ENCODE measurements at places on chromosomes 4 and X.

GRCh38 chr4:89879215-89879614 lies 15.4 kb upstream of the MMRN1 start:
- no peak for DNase-seq

DNA sequence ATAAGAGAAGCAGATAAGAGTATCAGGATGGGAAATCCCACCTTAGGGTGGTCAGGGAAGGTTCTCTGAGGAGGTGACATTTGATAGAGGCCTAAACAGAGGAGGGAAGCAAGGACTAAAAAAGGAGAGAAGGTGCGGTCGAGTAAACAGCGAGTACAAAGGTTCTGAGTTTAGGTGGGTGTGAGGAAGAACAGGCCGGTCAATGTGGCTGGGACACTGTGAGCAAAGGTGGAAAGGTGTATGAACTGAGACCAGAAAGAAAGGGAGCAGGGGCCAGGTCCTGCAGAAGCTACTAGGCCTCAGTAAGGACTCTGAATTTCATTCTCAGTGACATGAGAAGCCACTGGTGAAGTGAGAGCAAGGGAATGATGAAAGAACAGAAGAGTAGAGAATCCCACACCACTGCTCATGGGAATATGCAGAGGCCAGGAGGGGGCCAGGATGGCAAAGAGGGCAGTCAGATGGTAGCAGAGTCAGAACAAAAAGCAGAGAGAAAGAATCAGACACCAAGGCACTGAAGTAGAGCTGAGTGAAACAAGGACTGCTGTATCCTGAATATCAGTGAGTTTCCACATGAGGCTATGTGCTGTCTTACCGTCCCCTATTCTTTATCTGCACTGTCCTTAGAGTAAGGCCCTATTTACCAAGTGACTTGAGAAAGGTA lies 18.0 kb downstream of the PRSS48 start:
- no peak for DNase-seq

DNA sequence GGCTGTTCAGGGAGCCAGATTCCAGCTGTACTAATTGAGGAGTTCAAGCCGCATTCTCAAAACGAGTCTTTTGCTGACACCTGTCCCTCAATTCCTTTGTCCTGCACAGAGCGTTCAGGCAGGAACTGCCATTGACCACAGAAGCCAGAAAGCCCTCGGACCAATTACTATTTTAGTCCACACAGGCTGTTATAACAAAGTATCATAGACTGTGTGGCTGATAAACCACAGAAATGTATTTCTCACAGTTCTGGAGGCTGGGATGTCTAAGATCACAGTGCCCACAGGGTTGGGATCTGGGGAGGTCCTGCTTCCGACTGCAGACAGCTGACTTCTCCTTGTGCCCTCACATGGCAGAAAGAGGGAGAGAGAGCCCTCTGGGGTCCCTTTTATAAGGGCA lies 119.8 kb upstream of the ATP6AP2 start:
- no peak for DNase-seq

DNA sequence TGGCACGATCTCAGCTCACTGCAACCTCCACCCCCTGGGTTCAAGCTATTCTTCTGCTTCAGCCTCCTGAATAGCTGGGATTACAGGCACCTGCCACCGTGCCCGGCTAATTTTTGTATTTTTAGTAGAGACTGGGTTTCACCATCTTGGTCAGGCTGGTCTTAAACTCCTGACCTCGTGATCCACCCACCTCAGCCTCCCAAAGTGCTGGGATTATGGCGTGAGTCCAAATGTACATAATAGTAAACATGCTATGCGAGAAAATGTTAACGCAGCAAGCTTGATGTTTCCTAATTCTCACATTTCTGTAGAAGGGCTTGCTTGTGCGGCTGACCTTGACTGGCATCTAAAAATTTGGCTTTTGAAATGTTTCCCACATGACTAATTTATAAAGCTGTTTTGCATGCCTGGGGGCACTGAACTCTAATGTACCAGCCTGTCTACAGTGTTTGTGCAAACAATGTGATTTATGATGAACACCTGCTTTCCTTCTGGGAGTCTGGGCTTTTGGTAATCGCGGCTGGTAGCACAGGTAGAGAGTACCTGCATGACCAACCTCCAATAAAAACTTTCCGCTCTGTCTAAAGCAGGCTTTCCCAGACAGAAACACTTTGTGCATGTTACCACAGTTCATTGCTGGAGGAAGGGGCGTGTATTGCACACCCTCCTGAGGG lies 216.8 kb downstream of the IL15 start:
- DNase-seq = no peak

GRCh38 chr4:12679217-12679616 lies 804.9 kb downstream of the RAB28 start:
- no peak for DNase-seq

- no peak for DNase-seq
Measured at GRCh38 chrX:43016021-43016420, 238.1 kb upstream of the PPP1R2C start.

DNA sequence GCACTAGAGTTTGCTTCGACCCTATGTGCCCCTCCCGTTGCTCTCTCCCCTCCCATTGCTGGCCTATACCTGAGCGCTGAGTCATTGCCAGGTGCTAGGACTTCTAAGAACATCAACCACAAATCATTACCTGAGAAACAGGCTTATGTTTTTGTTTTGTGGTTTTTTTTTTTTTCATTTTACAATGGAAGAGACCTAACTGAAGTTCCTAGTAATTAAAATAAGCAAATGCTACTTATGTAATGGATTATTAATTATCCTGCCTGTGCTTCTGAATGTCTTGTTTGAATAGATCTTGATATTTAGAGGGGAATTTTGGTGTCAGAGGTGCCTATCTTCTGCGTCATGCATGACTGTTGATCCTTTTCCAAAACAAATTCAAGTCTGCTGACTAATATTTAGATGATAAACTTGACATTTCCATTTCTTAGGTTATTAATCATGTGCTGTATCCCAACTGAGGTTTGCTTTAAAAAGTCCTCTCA lies 275.4 kb upstream of the CPEB2 start:
- DNase-seq = no peak

GRCh38 chr4:147096667-147097604 lies 151.3 kb upstream of the TTC29 start:
- DNase-seq = no peak

DNA sequence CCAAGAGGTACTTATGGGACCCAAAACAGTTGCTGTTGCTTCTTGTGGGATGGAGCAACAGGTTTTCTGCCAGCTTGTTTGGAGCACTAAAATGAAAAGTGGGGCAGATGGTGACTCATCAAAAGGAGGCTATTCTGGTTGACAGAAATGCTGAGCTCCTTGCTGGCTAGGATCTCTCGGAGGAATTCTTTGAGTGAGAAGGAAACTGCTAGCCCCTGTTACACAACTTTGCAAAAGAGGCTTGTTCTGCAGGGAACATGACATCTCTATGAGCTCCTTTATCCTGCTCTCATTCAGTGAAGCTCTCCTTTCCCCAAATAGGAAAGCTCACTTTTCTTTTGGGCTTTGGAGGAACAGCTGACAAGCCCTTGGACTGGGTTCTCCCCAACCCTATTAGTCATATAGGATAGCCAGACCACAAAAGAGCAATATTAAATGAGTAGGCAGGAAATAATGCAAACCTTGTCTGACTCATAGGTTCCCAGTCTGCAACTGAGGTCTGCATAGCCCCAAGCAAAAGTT lies 108.3 kb downstream of the CDS1 start:
- DNase-seq = no peak

- no peak for DNase-seq
Measured at GRCh38 chr4:168723020-168723419, 226.2 kb downstream of the PALLD start.

DNA sequence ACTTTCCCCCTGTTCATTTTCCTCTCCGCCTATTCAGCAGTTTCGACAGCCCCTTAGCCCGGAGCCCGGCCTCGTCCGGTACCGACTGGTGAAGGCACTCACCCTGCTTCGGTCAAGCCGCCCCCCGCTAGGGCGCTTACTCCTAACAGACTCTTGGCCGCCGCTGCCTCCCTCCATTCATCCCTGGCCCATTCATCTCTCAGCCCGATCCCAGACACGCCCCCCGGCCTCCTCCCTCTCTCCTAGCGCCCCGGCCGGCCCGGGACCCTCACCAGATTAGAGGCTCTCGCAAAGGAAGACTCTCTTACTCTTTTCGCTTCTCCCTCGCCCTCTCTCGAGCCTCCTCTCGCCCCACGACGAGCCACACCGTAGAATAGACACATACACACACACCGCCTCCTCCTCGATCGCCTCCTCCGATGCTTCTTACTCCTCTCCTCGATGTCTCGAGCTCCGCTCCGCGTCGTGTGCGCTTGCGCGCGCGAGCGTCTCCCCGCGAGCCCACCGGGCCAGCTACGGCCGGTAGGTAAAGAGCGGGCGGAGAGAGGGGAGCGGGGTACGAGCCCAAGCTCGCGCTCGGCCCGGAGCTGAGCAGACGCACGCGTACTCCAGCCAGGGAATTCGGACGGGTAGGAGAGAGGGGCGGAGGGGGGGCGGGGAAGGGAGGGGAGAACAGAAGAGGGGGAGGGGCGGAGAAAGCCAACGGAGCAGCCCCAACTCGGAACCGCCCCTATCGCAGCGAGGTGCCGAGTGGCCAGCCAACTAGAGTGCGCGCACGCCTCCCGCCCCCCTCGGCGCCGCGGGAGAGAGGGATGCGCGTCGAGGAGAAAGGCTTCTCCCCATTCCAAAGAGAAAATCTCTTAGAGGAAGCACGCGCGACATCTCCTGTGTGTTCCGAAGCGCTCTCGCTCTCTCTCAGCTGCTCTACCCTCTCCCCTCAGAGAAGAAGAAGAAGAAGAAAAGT lies at the start of gene WNK3:
TSS of gene WNK3 (minus strand) at position 633 of the 964 bp plus-strand sequence.
- no peak for DNase-seq

DNA sequence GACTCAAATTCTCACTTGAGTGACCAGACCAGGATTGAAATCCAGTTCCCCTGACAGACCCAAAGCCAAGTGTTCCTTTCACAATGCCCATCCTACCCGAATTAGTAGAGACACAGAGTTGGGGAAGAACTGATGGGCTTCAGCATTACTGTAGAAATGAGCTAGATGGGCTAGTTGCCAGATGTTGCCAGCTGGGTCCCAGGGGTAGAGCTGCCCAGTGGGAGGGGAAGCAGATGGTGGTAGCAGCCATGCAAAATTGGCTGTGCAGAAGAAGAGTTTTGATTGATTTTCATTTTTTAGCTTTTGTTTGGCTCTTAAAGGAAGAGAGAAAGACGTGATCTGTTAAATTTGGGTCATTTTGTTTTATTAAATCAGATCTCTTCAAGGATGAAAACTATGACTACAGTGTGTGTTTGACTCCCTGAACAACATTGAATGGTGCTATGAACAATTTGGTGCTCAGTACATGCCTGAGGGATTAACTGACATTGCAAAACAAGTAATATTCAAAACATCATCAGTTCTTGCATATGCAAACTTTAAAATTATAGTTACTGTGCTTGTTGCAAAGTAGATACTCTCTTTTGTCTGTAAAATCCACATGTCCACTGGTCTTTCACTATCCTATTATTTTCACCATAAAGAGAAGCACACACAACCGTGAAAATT lies 86.0 kb downstream of the PARM1 start:
- DNase-seq = no peak
